ENCODE measurements at places on chromosomes 7 and 10.

DNA sequence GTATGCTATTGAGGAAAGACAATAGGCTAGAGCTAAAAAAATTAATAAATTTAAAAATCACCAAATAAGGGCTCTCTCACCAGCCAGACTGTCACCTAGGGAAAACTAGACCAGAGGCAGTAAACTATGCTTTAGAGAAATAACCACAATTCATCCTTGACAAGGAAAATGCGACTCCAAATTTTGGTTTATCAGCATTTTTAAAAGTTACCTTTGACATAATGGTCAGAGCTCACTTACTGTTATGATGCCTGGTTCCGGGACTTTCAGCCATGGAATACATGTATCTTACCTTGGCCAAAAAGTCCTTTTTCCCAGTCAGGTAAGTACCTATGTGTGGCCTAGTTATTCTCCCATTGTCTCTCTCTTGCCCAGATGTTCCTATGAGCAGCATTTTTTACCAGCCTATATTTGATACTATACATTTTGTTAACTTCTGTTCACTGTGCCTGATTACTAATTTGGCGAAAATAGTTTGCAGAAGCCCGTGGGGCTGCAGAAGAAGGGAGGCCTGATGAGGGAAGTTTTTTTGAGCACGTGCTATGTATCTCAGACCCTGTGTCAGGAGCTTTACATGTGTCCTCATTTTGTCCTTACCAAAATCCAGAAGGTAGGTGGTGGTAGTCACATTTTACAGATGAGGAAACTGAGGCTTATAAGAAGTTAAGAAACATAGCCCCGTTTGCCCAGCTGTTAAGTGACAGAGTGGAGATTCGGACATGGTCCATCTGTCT, 149.7 kb downstream of the CELF2 start:
- H3K27me3 ChIP-seq, result no peaks in the 10 kb centered on the region
- H3K36me3 ChIP-seq, result no peaks in the 10 kb centered on the region
- peaks cover 7% of the 10 kb centered on the region for H3K4me1 ChIP-seq
- DNase-seq, result no peak
- H3K4me3 ChIP-seq, result no peak overlapping the region

DNA sequence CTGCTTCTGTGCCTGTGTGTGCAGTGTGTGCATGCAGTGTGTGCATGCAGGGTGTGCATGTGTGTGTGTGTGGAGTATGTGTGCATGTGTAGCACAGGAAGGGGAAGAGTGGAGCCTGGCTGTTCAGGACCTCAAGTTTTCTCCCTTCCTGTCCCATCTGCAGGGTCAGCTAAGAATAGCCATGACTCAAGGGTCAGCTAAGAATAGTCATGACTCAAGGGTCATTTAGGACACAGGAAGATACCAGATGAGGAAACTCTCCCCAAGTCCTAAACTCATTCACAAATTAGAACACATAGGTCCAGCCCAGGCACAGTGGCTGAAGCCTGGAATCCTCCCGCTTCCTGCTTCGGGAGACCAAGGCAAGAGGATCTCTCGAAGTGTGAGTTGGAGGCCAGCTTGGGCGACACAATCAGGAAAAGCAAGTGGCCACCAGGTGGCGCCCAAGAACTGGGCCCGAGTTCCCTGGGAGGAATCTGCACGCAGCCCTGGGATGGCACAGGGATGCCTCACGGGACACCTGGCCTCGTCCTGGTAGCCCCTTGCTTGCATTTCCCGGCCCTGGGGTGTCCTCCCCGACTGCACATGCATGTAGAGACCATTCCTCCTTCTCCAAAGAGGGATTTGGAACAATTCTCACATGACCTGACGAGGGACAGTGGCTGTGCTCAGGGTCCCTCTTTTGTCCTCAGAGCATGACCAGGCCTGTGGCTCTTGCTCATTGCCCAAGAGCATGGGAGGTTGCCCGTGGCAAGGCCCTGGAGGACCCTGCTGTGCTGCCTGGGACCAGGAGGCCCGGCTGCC, 21.4 kb upstream of the VOPP1 start:
- no peaks in the 10 kb centered on the region for H3K36me3 ChIP-seq
- DNase-seq, result no peak
- no peak overlapping the region for H3K27ac ChIP-seq
- no peak overlapping the region for H3K4me3 ChIP-seq

- no peak overlapping the region for H3K27ac ChIP-seq
- no peaks in the 10 kb centered on the region for H3K36me3 ChIP-seq
- DNase-seq, result no peak
- H3K4me1 ChIP-seq, result no peaks in the 10 kb centered on the region
- H3K4me3 ChIP-seq, result no peak overlapping the region
These were observed 556.2 kb downstream of the LRMDA start for GRCh38 chr10:75987616-75988015.

GRCh38 chr7:112224186-112224585, 17.7 kb downstream of the ZNF277 start:
- no peaks in the 10 kb centered on the region for H3K27me3 ChIP-seq
- H3K27ac ChIP-seq, result no peak overlapping the region
- H3K4me1 ChIP-seq, result no peaks in the 10 kb centered on the region
- H3K4me3 ChIP-seq, result no peak overlapping the region
- DNase-seq, result no peak
- no peaks in the 10 kb centered on the region for H3K36me3 ChIP-seq

DNA sequence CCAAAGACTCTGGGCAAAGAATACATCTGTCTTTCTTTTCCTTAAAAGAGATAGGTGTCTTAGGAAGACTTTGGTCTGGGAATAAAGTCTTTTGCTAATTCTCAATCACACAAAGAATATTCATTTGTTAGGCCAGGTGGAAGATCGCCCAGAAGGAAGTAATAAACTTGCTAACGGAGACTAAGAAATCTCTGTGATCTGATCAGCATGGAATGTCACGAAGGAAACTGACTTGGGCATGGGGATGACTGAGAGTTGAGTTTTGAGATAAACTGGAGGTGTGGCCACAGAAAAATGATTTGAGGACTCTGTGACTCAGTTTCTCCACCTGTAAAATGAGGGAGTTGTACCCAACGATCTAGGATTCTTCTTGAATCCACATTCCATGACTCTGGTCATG, 161.1 kb upstream of the SVIL start:
- H3K4me3 ChIP-seq, result no peak overlapping the region
- no peaks in the 10 kb centered on the region for H3K36me3 ChIP-seq
- no peaks in the 10 kb centered on the region for H3K4me1 ChIP-seq

GRCh38 chr10:132450466-132450824, 53.4 kb downstream of the PWWP2B start:
- H3K27ac ChIP-seq, result no peak overlapping the region
- no peak for DNase-seq
- H3K27me3 ChIP-seq, result no peaks in the 10 kb centered on the region
- H3K36me3 ChIP-seq, result no peaks in the 10 kb centered on the region

DNA sequence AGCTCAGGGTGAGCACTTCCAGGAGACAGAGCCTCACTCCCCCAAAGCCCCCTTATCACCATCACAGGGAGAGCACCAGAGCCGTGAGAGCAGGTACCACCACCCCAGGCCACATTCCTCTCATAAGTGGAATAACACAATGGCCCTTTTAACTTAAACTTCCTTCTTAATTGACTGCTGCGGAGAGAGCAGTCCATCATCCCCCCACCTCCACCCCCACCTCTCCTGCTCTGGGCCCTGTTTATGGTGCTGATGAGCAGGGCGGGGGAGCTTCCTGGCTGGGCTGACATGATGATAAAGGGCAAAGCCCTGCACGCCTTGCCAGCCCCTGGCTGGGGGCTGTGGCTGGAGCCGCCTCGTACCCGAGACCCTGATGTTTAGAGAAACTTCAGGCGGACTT, 81.4 kb upstream of the PODXL start:
- H3K36me3 ChIP-seq, result no peaks in the 10 kb centered on the region
- H3K4me3 ChIP-seq, result no peak overlapping the region
- H3K27me3 ChIP-seq, result no peaks in the 10 kb centered on the region
- H3K27ac ChIP-seq, result no peak overlapping the region
- no peak for DNase-seq

DNA sequence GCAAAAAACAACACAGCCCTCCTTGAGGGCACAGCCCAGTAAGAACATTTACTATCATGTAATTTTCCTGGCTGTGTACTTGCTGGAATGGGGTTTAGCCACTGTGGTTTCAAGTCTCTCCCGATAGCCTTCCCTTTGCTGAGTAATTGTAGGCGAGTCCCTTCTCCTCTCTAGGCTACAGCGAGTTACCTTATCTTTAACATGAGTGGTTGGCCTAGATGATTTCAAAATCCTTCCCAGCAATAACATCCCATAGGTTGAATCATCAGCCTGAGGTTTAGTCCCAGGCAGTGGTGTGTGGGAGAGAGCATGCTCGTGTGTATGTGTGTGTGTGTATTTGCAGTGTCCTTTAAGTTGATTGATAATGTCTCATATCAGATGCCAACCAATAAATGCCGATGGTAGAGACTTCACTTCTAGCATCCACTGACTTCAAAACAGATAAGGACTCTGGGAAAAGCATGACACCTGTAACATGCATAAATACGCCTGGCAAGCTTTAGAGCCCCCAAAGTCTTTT, 142.9 kb upstream of the ZMIZ1 start:
- no peak overlapping the region for H3K27ac ChIP-seq
- H3K4me3 ChIP-seq, result no peak overlapping the region
- H3K4me1 ChIP-seq, result no peaks in the 10 kb centered on the region
- no peak for DNase-seq
- no peaks in the 10 kb centered on the region for H3K36me3 ChIP-seq

DNA sequence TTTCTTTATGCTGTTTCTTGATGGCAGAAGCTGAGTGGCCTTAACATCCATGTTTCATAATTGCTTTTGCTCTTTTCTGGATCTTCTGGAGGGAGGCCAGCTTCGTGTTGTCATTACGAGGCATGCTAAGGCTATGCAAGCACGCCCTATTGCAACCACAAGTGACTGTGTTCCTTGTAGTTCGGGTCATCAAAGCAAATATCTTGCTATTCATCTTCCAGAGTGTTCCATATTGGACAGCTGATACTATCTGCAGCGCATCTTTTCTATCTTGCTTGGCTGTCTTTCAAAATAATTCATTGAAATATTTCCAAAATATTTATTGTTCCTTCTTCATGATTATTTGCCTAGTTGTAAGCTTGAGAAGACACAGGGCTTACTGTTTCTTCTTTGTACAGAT, 5.0 kb downstream of the EPHB6 start:
- peaks cover 17% of the 10 kb centered on the region for H3K4me1 ChIP-seq
- DNase-seq, result no peak
- H3K27ac ChIP-seq, result no peak overlapping the region
- H3K27me3 ChIP-seq, result peaks cover 6% of the 10 kb centered on the region
- H3K4me3 ChIP-seq, result no peak overlapping the region
- H3K36me3 ChIP-seq, result no peaks in the 10 kb centered on the region

GRCh38 chr7:134777908-134778580, 1.4 kb upstream of the CALD1 start:
- no peak overlapping the region for H3K4me3 ChIP-seq
- H3K27me3 ChIP-seq, result no peaks in the 10 kb centered on the region
- H3K4me1 ChIP-seq, result peaks cover 3% of the 10 kb centered on the region
- no peak for DNase-seq
- H3K27ac ChIP-seq, result no peak overlapping the region

- DNase-seq, result no peak
- H3K4me1 ChIP-seq, result no peaks in the 10 kb centered on the region
- peak overlapping the region; percentile 94 for H3K4me3 ChIP-seq
- no peaks in the 10 kb centered on the region for H3K36me3 ChIP-seq
- H3K27me3 ChIP-seq, result no peaks in the 10 kb centered on the region
These were observed 667 bp downstream of the KLLN start for GRCh38 chr10:87862679-87863052.

DNA sequence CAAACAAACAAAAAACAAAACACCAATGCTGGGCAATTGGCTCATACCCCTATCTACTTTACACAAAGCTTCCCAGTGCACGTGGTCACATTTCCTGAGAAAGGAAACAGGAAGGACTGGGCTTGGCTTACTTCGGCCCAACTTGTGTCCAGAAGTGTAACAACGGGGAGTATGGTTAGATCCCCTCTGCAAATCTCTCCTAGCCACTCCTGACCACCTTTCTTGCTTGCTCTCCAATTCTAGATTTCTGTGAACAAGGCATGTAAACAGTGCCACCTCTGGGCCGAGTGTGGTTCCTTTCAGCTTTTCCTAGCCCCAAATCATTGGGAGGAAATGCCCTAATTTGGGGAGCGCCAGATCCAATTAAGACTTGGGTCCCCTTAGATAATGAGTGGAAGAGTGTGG, 21.0 kb upstream of the FRAT2 start:
- DNase-seq, result no peak
- no peak overlapping the region for H3K27ac ChIP-seq
- H3K27me3 ChIP-seq, result no peaks in the 10 kb centered on the region
- no peak overlapping the region for H3K4me3 ChIP-seq
- peaks cover 4% of the 10 kb centered on the region for H3K36me3 ChIP-seq

- H3K36me3 ChIP-seq, result no peaks in the 10 kb centered on the region
- H3K4me3 ChIP-seq, result no peak overlapping the region
- DNase-seq, result no peak
- H3K27me3 ChIP-seq, result no peaks in the 10 kb centered on the region
- no peak overlapping the region for H3K27ac ChIP-seq
These were observed 104.5 kb upstream of the PCLO start for GRCh38 chr7:83267141-83267631.
